H9 (cell line): ENCODE measurements at places on chromosomes 1 and 21. TPM values are rescaled to one million over a fixed set of nuclear protein-coding genes. Genes with fewer than 3 reads are reported as not detected.

DNA sequence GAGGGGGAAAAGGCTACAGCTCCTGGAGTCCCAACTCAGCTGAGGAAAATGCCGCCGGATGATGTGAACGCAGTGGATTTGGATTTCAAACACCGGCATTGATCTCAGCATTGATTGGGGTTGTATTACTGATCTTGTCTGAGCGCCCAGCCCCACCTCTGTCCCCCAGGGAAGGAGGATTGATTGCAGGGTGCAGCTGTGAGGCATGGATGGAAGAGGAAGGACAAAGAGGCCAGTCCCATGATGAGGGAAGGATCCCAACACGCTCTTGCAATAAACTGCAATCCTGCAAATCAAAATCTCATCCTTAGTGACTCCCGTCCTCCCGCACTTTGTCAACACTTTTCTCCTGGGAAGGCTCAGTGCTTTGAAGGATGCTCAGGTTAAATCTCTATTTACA lies 242.3 kb upstream of the PROX1 start:
- 0 out of 2 replicates have a peak, but pooled peaks cover 3% of the 10 kb centered on the region for H3K36me3 ChIP-seq
- no peaks in the 10 kb centered on the region for H3K27me3 ChIP-seq
- no peak overlapping the region for H3K4me3 ChIP-seq
- H3K4me1 ChIP-seq = no peaks in the 10 kb centered on the region
- no peak overlapping the region for H3K27ac ChIP-seq

GRCh38 chr1:43858324-43858723 lies 75.3 kb upstream of the ARTN start:
- DNase-seq = peak; percentile 70
- no peak overlapping the region for H3K4me3 ChIP-seq
- H3K27ac ChIP-seq = no peak overlapping the region

The UBIAD1 gene
- total RNA-seq = 30.2 and 31.8 TPM in 2 replicates

The EVA1C gene
- total RNA-seq = 0.98 and 1.8 TPM in 2 replicates

GRCh38 chr1:245000872-245001188 lies 136.5 kb upstream of the HNRNPU start:
- no peak for DNase-seq
- H3K4me1 ChIP-seq = no peaks in the 10 kb centered on the region
- no peaks in the 10 kb centered on the region for H3K27me3 ChIP-seq
- H3K36me3 ChIP-seq = no peaks in the 10 kb centered on the region
- no peak overlapping the region for H3K27ac ChIP-seq

- H3K4me1 ChIP-seq = no peaks in the 10 kb centered on the region
- no peaks in the 10 kb centered on the region for H3K27me3 ChIP-seq
- H3K4me3 ChIP-seq = no peak overlapping the region
- no peak for DNase-seq
- no peaks in the 10 kb centered on the region for H3K36me3 ChIP-seq
These were observed 27.3 kb upstream of the OTUD3 start for GRCh38 chr1:19854866-19855265.

DNA sequence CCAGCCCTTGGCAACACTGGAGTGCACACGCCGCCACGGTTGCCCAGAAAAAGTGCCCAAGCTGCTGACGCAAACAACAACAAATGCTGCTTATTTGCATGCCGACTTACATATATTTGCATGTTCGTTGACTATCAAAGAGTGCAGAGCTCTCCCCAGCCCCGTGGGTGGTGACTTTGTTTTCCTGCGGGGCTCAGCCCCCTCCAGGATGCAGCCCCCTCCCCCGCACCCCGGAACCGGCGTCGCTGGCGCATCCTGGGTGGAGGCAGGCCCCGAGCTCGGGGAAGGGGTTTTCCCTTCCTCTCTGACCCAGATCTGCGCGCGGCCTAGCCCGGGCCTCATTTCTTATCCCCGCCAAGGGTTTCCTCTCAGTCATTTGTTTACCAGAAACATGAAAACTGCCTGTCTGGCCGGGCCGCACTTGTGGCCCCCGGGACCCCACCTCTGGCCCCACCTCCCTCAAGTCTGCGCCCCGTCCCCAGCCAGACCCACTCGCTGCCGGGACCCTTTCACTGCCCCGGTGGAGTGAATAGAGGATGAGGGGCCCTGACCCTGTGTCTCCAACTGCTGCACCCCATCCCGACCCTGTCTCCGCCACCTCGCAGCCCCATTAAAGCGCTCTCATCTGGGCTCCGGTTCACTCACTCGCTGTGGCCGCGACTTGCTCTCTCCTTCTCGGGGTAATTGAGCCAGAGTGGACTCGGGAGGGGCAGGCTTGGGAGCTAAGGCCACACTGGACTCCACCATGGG lies 5.5 kb downstream of the TNFRSF25 start:
- no peak for DNase-seq
- H3K27me3 ChIP-seq = no peaks in the 10 kb centered on the region
- H3K27ac ChIP-seq = no peak overlapping the region
- H3K4me3 ChIP-seq = no peak overlapping the region
- H3K36me3 ChIP-seq = peaks cover 37% of the 10 kb centered on the region
- peaks cover 3% of the 10 kb centered on the region; the same call in 1 of the 2 replicates for H3K4me1 ChIP-seq

GRCh38 chr1:150799089-150799488 lies 9.0 kb downstream of the CTSK start:
- H3K4me1 ChIP-seq = peaks cover 9% of the 10 kb centered on the region; the same call in 1 of the 2 replicates
- no peak overlapping the region for H3K4me3 ChIP-seq
- H3K27ac ChIP-seq = no peak overlapping the region

The GRHL3 gene
- total RNA-seq = 3.5 and 4.0 TPM in 2 replicates

GRCh38 chr1:23643736-23644554 lies 47.7 kb upstream of the RPL11 start:
- no peak overlapping the region for H3K27ac ChIP-seq
- no peaks in the 10 kb centered on the region for H3K27me3 ChIP-seq
- DNase-seq = no peak
- no peak overlapping the region for H3K4me3 ChIP-seq
- H3K36me3 ChIP-seq = no peaks in the 10 kb centered on the region

GRCh38 chr1:18178111-18178510 lies 70.5 kb downstream of the IGSF21 start:
- no peaks in the 10 kb centered on the region for H3K36me3 ChIP-seq
- DNase-seq = no peak
- no peak overlapping the region for H3K4me3 ChIP-seq
- H3K27me3 ChIP-seq = no peaks in the 10 kb centered on the region
- peaks cover 21% of the 10 kb centered on the region; the same call in 1 of the 2 replicates for H3K4me1 ChIP-seq

- H3K4me1 ChIP-seq = peaks cover 3% of the 10 kb centered on the region; the same call in 1 of the 2 replicates
- peaks cover 24% of the 10 kb centered on the region for H3K36me3 ChIP-seq
- no peak overlapping the region for H3K27ac ChIP-seq
- no peak for DNase-seq
- no peaks in the 10 kb centered on the region for H3K27me3 ChIP-seq
These were observed 2.1 kb downstream of the SDE2 start for GRCh38 chr1:225996946-225997545.

GRCh38 chr1:230104395-230105244 lies 37.6 kb downstream of the GALNT2 start:
- peaks cover 24% of the 10 kb centered on the region for H3K4me1 ChIP-seq
- no peak overlapping the region for H3K27ac ChIP-seq
- DNase-seq = peak; percentile 56
- peak overlapping the region; percentile 21; the same call in 1 of the 3 replicates for H3K4me3 ChIP-seq
- no peaks in the 10 kb centered on the region for H3K36me3 ChIP-seq
- H3K27me3 ChIP-seq = no peaks in the 10 kb centered on the region

The LCE1D gene
- not detected in 2 replicates for total RNA-seq

The PROK1 gene
- total RNA-seq = not detected in 2 replicates

The WNT3A gene
- 0.17 and 0.20 TPM in 2 replicates for total RNA-seq

DNA sequence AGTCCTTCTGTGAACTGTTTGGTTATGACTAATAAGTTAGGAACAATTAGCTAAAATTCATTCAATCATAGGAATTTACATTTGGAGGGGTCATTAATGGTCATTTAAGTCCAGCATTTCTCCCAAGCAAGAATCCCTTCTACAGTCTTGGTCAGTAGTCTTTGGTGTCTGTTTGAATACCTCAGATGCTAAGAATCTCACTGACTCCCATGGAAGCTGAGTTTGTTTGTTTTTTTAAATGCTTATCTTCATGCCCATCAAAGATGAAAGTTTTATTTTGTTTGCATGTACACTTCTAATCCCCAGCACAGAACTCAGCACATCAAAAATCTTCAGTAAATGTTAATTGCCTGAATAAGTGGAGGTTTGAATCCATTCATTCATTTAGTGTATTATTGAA lies 41.3 kb upstream of the SLC44A3 start:
- no peaks in the 10 kb centered on the region for H3K36me3 ChIP-seq
- H3K4me1 ChIP-seq = no peaks in the 10 kb centered on the region; the same call in 1 of the 2 replicates
- no peak for DNase-seq
- no peak overlapping the region for H3K4me3 ChIP-seq

The HSD3B1 gene
- total RNA-seq = not detected in 2 replicates

The CD53 gene
- 0.15 and 0.31 TPM in 2 replicates for total RNA-seq

GRCh38 chr21:39109163-39109530 lies 74.1 kb downstream of the PSMG1 start:
- H3K36me3 ChIP-seq = no peaks in the 10 kb centered on the region
- H3K27me3 ChIP-seq = no peaks in the 10 kb centered on the region
- no peak for DNase-seq
- no peak overlapping the region for H3K4me3 ChIP-seq
- no peak overlapping the region for H3K27ac ChIP-seq

- H3K4me3 ChIP-seq = peak overlapping the region; percentile 85
- peak; percentile 90 for DNase-seq
- H3K27me3 ChIP-seq = no peaks in the 10 kb centered on the region
These were observed 925 bp upstream of the ARHGEF10L start for GRCh38 chr1:17538428-17539117.

The TFF3 gene
- total RNA-seq = 1.5 TPM in 2 replicates

The OR2L3 gene
- not detected in 2 replicates for total RNA-seq

The KCNJ6 gene
- 1.2 and 1.3 TPM in 2 replicates for total RNA-seq

DNA sequence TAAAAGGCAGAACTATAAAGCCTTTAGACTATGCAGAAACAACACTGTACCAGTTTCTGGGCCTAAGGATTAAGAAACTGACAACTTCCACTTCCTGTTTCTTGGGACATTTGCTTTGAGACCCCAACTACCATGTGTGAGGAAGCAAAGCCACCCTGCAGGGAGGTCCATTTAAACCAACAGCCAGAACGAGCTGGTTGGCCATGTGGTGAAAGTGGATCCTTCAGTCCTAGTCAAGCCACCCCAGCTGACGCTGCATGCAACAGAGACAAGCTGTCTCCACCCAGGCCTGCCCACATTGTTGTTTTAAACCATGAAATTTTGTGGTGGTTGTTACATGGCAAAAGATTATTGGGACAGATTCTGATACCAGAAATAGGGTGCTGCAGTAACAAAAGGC lies 31.8 kb upstream of the SLFNL1 start:
- H3K27ac ChIP-seq = no peak overlapping the region
- H3K36me3 ChIP-seq = peaks cover 14% of the 10 kb centered on the region
- H3K4me1 ChIP-seq = no peaks in the 10 kb centered on the region
- no peaks in the 10 kb centered on the region for H3K27me3 ChIP-seq
- no peak overlapping the region for H3K4me3 ChIP-seq

The RORC gene
- 0.46 and 0.52 TPM in 2 replicates for total RNA-seq

The AGMAT gene
- 4.0 TPM in 2 replicates for total RNA-seq

The KRTAP19-3 gene
- not detected in 2 replicates for total RNA-seq

- H3K4me3 ChIP-seq = no peak overlapping the region
- H3K36me3 ChIP-seq = peaks cover 10% of the 10 kb centered on the region; the same call in 2 of the 3 replicates
- H3K4me1 ChIP-seq = peaks cover 4% of the 10 kb centered on the region; the same call in 1 of the 2 replicates
These were observed 206.5 kb downstream of the NRIP1 start for GRCh38 chr21:14858311-14858710.

GRCh38 chr1:180425952-180426351 lies 76.4 kb downstream of the ACBD6 start:
- H3K27ac ChIP-seq = no peak overlapping the region
- H3K4me1 ChIP-seq = peaks cover 5% of the 10 kb centered on the region; the same call in 1 of the 2 replicates
- no peak overlapping the region for H3K4me3 ChIP-seq
- peaks cover 7% of the 10 kb centered on the region for H3K36me3 ChIP-seq
- H3K27me3 ChIP-seq = no peaks in the 10 kb centered on the region

GRCh38 chr1:218775501-218776021 lies 398.1 kb upstream of the LYPLAL1 start:
- no peaks in the 10 kb centered on the region for H3K27me3 ChIP-seq
- DNase-seq = no peak
- H3K4me1 ChIP-seq = no peaks in the 10 kb centered on the region; the same call in 1 of the 2 replicates

The SFN gene
- 3.8 and 4.3 TPM in 2 replicates for total RNA-seq

GRCh38 chr1:232806186-232806510 lies 932 bp downstream of the MAP10 start:
- no peak for DNase-seq
- no peaks in the 10 kb centered on the region for H3K27me3 ChIP-seq
- no peaks in the 10 kb centered on the region for H3K36me3 ChIP-seq
- H3K27ac ChIP-seq = no peak overlapping the region
- H3K4me1 ChIP-seq = no peaks in the 10 kb centered on the region

- H3K36me3 ChIP-seq = no peaks in the 10 kb centered on the region
- peaks cover 4% of the 10 kb centered on the region; the same call in 1 of the 2 replicates for H3K4me1 ChIP-seq
- H3K27ac ChIP-seq = no peak overlapping the region
- no peaks in the 10 kb centered on the region for H3K27me3 ChIP-seq
- no peak overlapping the region for H3K4me3 ChIP-seq
- DNase-seq = no peak
These were observed 32.1 kb downstream of the IL12RB2 start for GRCh38 chr1:67339623-67340343.

- peaks cover 39% of the 10 kb centered on the region for H3K36me3 ChIP-seq
- H3K27me3 ChIP-seq = no peaks in the 10 kb centered on the region
- no peak for DNase-seq
- H3K4me1 ChIP-seq = no peaks in the 10 kb centered on the region
These were observed 64.5 kb upstream of the FAM3B start for GRCh38 chr21:41251961-41252642.

DNA sequence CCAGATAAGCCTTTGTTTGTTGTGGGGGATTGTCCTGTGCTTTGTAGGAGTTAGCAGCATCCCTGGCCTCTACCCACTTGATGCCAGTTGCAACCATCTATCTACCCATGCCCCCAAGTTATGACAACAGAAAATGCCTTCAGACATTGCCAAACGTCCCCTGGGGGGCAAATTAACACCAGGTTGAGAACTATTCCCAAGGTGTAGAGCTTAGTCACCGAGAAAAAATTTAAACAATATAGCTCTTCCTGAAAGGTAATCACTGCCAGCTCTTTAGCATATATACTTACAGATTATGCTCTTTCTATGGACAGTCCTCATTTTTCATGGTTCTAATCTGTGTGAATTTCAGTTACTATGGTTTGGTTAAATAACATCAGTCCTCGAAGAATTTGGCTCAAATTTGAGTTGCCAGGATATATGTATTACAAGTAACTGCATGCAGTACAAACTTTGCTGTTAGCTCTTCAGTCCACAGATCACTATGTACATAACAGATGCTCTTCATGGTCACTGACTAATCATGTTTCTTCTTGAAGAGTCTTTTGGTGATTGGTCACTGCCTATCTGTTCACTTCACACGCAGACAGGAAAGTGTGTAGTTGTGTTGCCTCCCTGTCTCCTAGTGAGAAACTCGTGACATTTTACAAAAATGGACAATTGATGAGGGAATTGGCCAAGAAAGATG lies 25.2 kb downstream of the MAPKAPK2 start:
- DNase-seq = no peak
- H3K27me3 ChIP-seq = no peaks in the 10 kb centered on the region
- no peaks in the 10 kb centered on the region for H3K36me3 ChIP-seq
- no peak overlapping the region for H3K27ac ChIP-seq
- H3K4me1 ChIP-seq = peaks cover 7% of the 10 kb centered on the region; the same call in 1 of the 2 replicates

DNA sequence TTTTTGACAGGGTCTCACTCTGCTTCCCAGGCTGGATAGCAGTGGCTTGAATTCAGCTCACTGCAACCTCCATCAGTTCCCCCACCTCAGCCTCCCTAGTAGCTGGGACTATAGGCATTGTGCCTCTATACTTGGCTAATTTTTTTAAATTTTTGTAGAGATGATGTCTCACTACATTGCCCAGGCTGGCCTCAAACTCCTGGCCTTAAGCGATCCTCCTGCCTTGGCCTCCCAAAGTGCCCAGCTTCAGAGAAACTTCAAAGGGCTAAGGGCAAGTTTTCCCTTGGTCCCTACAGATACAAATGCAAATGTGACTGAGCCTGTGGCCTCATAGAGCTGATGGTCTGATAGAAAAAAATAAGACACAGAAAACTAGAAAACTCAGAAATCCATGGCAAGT lies 52.9 kb upstream of the PRRC2C start:
- peak overlapping the region; percentile 30; the same call in 1 of the 3 replicates for H3K4me3 ChIP-seq
- H3K4me1 ChIP-seq = peaks cover 3% of the 10 kb centered on the region; the same call in 1 of the 2 replicates
- H3K36me3 ChIP-seq = peaks cover 25% of the 10 kb centered on the region
